Myometrial cell (primary cell): ENCODE measurements at places on chromosomes 13 and 19. TPM values are rescaled to one million over a fixed set of nuclear protein-coding genes. Genes with fewer than 3 reads are reported as not detected.

The ADM5 gene
- total RNA-seq: 0.86 and 2.3 TPM in 2 replicates

The MRPL4 gene
- 140 and 145 TPM in 2 replicates for total RNA-seq

The ERCC1 gene
- 177 and 211 TPM in 2 replicates for total RNA-seq

The ZBTB32 gene
- not detected in 2 replicates for total RNA-seq

The CALR gene
- total RNA-seq: 1,851 and 1,968 TPM in 2 replicates

The PLA2G4C gene
- total RNA-seq: 2.0 and 11.0 TPM in 2 replicates

The DYRK1B gene
- total RNA-seq: 14.5 and 15.3 TPM in 2 replicates
